ENCODE measurements at places on chromosomes 13 and 19. TPM values are rescaled to one million over a fixed set of nuclear protein-coding genes. Genes with fewer than 3 reads are reported as not detected.

GRCh38 chr13:101116341-101116740, 300.0 kb downstream of the NALCN start:
- H3K4me3 ChIP-seq, result no peak overlapping the region
- no peaks in the 10 kb centered on the region for H3K4me1 ChIP-seq
- H3K27me3 ChIP-seq, result peaks cover 2% of the 10 kb centered on the region
- H3K36me3 ChIP-seq, result no peaks in the 10 kb centered on the region

Gene KLK4
- not detected for total RNA-seq

DNA sequence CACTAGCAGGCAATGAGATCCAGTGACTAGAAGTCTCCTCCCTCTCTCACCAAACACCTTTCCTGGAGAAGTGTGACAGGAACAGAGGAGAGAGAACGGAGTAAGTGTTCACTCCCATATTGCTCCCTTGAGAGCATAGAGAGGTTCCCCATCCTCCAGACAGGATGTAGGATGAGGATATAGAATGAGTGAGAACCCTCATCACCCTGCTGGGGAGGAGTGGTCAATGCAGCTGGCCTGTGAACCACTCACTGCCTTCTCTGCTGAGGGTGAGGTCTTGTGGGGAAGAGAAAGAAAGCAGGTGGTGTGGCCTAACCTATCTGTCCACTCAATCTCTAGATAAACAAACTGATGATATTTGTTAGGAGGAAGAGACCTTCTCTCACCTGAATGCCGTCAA, 386.6 kb downstream of the PCDH20 start:
- no peaks in the 10 kb centered on the region for H3K36me3 ChIP-seq
- DNase-seq, result no peak
- no peaks in the 10 kb centered on the region for H3K27me3 ChIP-seq
- no peak overlapping the region for H3K4me3 ChIP-seq
- no peak overlapping the region for H3K27ac ChIP-seq

- H3K36me3 ChIP-seq, result peaks cover 34% of the 10 kb centered on the region
- H3K4me1 ChIP-seq, result peaks cover 57% of the 10 kb centered on the region
- no peak for DNase-seq
- no peaks in the 10 kb centered on the region for H3K27me3 ChIP-seq
- peak overlapping the region; percentile 92 for H3K4me3 ChIP-seq
Observed at GRCh38 chr19:47107953-47108746, 5.4 kb downstream of the ZC3H4 start.

Gene AMER2
- total RNA-seq, result not detected

DNA sequence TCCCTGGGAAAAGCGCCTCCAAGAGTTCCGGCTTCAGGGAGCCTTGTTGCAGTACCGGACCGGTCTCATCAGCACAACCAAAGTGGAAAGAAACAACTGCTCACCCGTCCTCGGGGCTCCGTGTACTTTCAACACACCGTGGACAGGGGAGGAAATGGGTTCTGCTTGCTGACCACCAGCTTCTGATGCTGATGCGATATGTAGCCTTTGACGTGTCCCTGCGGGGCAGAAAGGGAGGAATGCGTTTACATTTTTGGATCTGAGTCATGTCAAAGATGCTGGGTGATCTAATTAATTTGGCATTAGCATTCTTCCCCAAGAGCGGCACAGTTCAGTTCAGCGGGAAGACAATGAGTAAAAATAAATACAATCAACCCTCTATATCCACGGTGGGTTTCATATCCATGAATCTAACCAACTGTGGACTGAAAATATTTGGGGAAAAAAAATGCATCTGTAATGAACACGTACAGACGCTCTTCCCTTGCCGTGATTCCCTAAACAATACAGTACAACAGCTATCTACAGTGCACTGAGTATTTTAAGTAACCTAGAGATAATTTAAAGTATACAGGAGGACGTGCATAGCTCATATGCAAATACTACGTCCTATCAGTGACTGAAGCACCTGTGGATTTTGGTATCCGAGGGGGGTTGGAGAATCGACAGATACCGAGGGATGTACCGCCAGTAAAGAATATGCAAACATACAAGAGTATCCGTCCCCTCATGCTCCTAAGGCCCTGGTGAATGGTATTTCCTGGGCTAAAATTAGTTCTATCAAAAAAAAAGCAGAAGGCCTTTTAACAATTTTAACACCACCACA, 19.8 kb downstream of the PROZ start:
- no peak overlapping the region for H3K27ac ChIP-seq
- DNase-seq, result no peak
- H3K27me3 ChIP-seq, result no peaks in the 10 kb centered on the region
- no peak overlapping the region for H3K4me3 ChIP-seq

DNA sequence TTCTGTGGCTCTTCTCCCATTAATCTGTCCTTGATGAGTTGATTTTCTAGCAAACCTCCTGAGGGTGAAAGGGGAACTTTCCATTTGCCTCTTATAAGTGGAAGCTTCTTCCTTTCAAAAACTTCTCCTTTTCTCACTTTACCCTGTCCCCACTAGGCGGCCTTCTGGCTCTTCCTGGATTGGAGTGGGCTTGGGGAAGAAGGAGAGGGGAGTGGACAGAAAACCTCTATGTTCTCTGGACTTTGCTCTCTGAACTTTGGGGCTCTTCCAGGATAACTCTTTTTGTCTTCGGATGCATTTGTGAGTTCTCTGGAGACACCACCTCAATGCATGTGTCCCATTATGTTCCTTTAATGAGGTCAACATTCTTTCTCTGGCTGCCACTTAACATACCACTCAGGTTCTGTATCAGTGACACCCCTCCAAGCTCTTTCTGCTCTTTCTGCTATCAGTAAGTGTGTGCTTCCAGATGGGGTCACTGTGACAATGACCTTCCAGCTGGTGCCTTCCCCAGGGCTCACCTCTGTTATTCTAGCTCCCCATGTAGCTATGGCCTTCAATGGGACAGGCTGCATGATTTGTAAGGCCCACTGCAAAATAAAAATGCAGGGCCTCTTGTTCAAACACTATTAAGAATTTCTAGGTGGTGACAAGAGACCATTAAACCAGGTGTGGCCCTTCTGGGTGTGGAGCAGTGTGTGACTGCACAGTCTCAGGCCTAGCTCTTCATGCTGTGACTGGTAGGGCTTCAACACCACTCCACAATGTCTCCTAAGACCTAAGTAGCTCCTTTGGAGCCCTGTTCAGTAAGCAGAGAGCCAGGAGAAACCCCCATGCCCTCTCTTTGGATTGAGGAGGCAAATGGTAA, 389.2 kb downstream of the EFNB2 start:
- no peaks in the 10 kb centered on the region for H3K36me3 ChIP-seq
- H3K27ac ChIP-seq, result no peak overlapping the region
- no peaks in the 10 kb centered on the region for H3K4me1 ChIP-seq
- H3K27me3 ChIP-seq, result no peaks in the 10 kb centered on the region
